ENCODE measurements at places on chromosomes 16 and 17.

DNA sequence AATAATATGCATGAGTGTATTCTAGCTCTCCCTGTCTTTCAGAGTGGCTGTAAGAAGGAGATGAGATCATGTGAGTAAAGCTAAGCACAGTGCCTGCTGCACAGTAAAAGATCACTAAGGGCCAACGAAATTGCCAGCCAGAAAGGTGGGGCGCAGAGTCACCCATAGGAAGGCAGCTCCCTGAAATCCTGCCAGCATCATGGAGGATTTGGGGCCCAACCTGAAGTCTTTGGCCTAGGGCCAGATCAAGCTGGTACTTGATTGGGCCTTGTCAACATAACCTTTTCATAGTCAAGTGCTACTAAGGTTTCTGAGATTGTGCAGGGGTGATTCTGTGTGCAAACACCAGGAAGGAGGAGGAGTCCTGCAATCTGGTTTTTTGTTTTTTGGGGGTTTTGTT lies 16.5 kb downstream of the SCNN1B start:
- DNase-seq: no peak

GRCh38 chr17:55037828-55038227 lies 69.3 kb downstream of the STXBP4 start:
- no peak for DNase-seq

DNA sequence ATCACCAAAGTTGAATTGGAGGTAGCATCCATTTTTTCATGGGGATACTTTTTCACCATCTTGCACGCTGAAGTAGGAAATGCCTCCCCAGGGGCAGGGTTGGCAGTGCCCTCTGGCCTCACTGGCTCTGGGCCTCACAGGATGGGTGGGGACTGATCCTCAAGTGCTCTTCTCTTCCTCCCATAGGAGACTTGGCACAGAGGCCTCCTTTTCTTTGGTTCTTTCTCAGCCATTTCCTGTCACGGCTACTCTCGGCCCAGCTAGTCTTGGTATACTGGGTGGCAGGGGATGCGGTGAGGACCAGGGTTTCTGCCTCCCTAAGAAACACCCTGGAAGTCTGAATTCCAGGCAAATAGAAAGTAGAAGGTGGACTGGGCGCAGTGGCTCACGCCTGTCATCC lies 58.2 kb downstream of the PECAM1 start:
- DNase-seq: no peak

GRCh38 chr16:85413691-85414663 lies 199.1 kb upstream of the GSE1 start:
- no peak for DNase-seq

GRCh38 chr16:68136515-68136914 lies 51.3 kb downstream of the NFATC3 start:
- DNase-seq: no peak

- DNase-seq: no peak
These were observed 49.0 kb upstream of the CHMP6 start for GRCh38 chr17:80942423-80943345.

GRCh38 chr16:56211435-56211981 lies 20.2 kb downstream of the GNAO1 start:
- peak; percentile 73 for DNase-seq

GRCh38 chr17:30244853-30245385 lies 9.4 kb upstream of the SLC6A4 start:
- DNase-seq: no peak

All from MV-4-11 (cell line).